Parietal lobe (tissue), 2 donors: ENCODE measurements at places on chromosomes 7 and 10. TPM values are rescaled to one million over a fixed set of nuclear protein-coding genes. Genes with fewer than 3 reads are reported as not detected.

Gene GNAI1
- 164 TPM for total RNA-seq

Gene LRGUK
- total RNA-seq = 11.3 TPM

Gene VPS50
- total RNA-seq = 128 TPM

Gene CRYGN
- total RNA-seq = not detected

Gene TMEM243
- total RNA-seq = 3.1 TPM

Gene PRSS37
- total RNA-seq = not detected

Gene NXPH1
- total RNA-seq = 33.5 TPM

Gene KIAA1217
- total RNA-seq = 19.4 TPM

Gene KCNH2
- total RNA-seq = 17.2 TPM

Gene SUPV3L1
- 41.0 TPM for total RNA-seq

Gene AHCYL2
- total RNA-seq = 34.1 TPM

Gene AIMP2
- 24.7 TPM for total RNA-seq

Gene CACNB2
- 35.1 TPM for total RNA-seq

Gene ARL5B
- total RNA-seq = 63.2 TPM

Gene SVOPL
- total RNA-seq = 0.63 TPM

Gene SPAG6
- 0.94 TPM for total RNA-seq

Gene SPDYE2B
- not detected for total RNA-seq

Gene BAMBI
- total RNA-seq = 1.9 TPM

Gene EPO
- total RNA-seq = not detected

Gene SLC29A3
- total RNA-seq = 2.8 TPM

Gene CNPY1
- total RNA-seq = not detected

Gene PPP1R9A
- 109 TPM for total RNA-seq

Gene LBX1
- not detected for total RNA-seq

Gene STEAP4
- total RNA-seq = 0.31 TPM

Gene PKD2L1
- not detected for total RNA-seq

Gene ANKMY2
- total RNA-seq = 72.9 TPM

Gene TAS2R16
- not detected for total RNA-seq

Gene IKZF1
- 0.94 TPM for total RNA-seq

Gene NUTM2E
- total RNA-seq = 0.31 TPM

Gene TMEM213
- not detected for total RNA-seq

Gene PRPS1L1
- total RNA-seq = not detected

Gene GTF2I
- 586 TPM for total RNA-seq

Gene ZNF467
- total RNA-seq = 1.3 TPM

Gene SPDYE1
- total RNA-seq = not detected
